ENCODE measurements at places on chromosomes 4 and X.

GRCh38 chr4:80268936-80269335 lies 2.5 kb downstream of the FGF5 start:
- DNase-seq: no peak

DNA sequence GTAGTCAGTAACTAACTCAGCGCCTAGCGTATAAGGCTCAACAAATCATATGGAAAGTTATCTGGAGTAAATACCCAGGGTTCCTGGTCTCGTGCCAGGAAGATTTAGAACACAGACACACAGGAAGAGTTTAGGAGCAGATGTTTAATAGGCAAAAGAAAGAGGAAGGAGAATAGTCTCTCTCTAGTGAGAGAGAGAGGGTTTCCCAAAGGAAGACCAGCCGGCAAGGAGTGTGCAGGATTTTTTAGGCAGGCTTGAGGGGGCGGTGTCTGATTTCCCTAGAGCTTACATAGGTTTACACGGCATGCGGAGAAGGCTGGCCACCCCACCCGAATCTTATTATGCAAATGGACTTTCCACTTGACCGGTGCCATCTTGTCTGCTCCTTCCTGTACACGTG lies 284.0 kb upstream of the FRG1 start:
- DNase-seq: no peak

DNA sequence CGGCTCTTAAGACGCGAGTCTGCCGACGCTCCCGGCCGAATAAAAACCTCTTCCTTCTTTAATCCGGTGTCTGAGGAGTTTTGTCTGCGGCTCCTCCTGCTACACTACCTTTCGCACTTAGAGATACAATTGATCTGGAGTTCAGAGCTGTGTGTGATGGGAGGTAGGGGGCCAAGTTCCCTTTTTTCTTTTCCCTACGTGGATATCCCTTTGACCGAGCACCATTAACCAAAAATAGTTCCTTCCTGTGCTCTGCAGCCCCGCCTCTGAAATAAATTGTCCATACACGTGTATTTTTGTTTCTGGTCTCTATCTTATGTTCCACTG lies 555 bp upstream of the PGM2 start:
- no peak for DNase-seq

DNA sequence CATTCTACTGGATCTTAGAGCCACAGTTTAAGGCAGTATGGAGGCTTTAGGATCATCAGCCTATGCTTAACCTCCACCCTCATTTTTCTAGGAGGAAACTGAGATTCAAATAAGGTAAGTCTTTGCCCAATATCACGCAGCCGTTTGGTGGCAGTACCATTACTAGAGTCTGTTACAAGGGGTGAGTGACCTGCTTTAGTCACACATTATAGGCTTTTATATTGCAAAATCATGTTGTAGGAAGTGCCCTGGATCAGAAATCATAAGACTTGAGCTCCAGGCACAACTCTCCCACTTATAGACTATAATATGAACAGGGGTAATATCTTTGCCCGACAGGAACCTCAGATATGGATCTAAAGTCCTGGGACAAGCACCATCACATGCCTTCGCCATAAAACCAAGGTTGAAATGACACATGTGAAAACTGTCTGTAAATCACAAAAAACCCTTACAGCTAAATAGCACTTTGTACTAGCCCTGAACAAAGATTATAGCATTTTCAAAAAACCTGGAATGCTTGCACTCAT lies 19.2 kb downstream of the HPSE start:
- no peak for DNase-seq

DNA sequence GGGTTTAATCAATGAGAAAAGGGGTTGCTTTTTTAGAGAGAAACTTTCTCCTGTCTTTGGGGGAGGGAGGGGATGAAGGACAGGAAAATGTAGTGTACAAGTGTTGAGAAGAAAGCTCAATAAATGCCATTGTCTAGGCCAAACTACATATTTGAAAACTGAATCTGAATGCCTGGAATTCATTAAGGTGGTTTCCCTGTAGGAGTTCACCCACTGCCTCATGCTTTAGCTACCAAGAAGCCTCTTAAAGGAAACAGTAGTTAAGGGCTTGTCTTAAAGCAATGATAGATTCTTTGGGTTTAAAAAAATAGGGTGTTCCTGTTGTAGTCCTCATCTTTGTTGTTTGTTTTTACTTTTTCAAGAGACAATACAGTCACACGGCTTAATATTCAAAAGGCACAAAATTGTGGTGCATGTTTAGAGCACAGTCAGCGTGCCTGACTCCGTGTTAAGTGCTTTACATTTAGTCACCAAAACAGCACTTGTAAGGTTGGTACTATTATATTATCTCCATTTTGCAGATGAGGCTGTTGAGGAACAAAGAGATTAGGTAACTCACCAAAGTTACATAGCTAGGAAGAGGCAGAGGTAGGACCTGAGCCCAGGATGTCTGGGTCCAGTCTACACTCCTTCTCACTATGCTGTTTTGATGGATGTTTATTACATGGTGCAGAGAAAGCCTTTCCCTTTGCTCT lies 46.0 kb downstream of the FNIP2 start:
- DNase-seq: peak; percentile 50

- peak; percentile 34 for DNase-seq
These were observed 7.6 kb downstream of the CITED1 start for GRCh38 chrX:72297953-72298730.

GRCh38 chr4:663438-664428 lies 10.3 kb downstream of the ATP5ME start:
- DNase-seq: no peak

DNA sequence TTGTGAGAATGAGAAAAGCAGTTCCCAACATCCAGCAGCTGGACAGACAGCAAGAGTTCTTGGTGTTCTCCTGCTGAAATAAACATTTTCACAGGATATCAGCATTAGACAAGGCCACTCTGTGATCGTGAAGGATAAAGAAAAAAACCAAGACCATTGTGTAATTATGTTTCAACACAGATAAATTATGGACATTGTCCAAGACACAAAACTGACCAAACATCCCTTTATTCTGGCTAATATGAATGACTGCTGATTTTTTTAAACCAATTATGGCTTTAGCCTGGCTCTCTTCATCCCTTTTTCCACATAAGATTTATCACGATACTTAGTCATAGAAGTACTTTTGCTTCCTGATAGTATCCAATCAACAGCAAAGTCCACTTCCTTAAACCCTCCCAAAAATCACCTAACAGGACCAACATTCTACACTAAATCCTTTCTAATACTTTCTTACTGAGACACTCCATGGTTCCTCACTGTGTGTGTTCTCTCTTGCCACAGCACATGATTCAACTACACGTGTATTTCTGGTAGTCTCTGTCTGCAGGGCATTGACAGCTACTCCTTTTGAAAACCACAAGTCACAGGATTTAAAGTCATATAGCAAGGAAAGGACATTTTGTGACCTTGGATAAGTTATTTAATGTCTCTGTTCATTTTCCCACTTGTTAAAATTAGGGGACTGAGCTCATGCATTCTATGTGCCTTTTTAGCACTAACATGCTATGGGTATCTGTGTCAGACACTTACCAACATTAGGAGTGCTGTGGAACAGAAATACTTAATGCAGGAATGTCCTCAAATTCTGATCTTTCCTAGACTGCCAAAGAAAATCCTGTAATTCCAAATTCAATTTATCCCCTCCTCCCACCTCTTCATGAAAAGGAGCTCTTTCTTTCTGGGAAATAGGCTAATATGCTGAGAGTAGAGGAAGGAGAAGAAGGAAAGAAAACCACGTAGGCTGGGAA lies 137.2 kb upstream of the PGRMC2 start:
- peak; percentile 51 for DNase-seq

GRCh38 chrX:138487866-138488265 lies 223.7 kb downstream of the FGF13 start:
- no peak for DNase-seq

GRCh38 chrX:80879143-80879542 lies 69.5 kb upstream of the BRWD3 start:
- peak; percentile 4 for DNase-seq

- DNase-seq: no peak
These were observed 1155.5 kb upstream of the PABPC4L start for GRCh38 chr4:135357091-135357490.

GRCh38 chr4:154491341-154492271 lies at the start of gene DCHS2:
Gene DCHS2 (minus strand): TSS chr4:154491799. CDS start chr4:154491355, 444 bp downstream.
- DNase-seq: no peak

- no peak for DNase-seq
These were observed 142.8 kb upstream of the VCX2 start for GRCh38 chrX:8313844-8314243.

Measured in M059J (cell line).